ENCODE measurements at places on chromosomes 1 and 21. TPM values are rescaled to one million over a fixed set of nuclear protein-coding genes. Genes with fewer than 3 reads are reported as not detected.

The ASAP3 gene
- total RNA-seq: 109 TPM

The PRAMEF10 gene
- total RNA-seq: not detected

The UBAP2L gene
- total RNA-seq: 142 TPM

The NBPF10 gene
- total RNA-seq: 4.3 TPM

The GPR37L1 gene
- 33.3 TPM for total RNA-seq

The S100A9 gene
- total RNA-seq: 225 TPM

The TSTD1 gene
- 13.1 TPM for total RNA-seq

DNA sequence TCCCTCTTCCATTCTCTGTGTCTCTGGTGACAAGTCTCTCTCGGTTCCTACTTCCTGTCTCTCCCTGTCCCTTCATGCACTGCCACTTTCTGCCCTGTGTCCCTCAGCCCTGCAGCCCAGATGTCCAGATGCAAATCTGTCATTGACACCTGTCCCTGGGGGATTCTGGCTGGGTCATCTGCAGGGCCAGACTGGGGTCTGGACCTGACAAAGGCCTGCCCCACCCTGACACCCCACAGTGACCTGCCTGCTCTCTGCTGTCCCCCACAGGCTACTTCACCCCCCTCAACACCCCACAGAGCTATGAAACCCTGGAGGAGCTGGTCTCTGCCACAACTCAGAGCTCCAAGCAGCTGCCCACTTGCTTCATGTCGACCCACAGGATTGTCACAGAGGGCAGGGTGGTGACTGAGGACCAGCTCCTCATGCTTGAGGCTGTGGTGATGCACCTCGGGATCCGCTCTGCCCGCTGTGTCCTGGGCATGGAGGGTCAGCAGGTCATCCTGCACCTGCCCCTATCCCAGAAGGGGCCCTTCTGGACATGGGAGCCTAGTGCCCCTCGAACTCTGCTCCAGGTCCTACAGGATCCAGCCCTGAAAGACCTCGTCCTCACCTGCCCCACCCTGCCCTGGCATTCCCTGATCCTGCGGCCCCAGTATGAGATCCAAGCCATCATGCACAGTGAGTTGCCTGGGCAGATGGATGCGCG, 7.2 kb downstream of the THEMIS2 start:
- no peak for DNase-seq

- no peak for DNase-seq
Measured at GRCh38 chr1:176954242-176954641, 210.3 kb downstream of the ASTN1 start.

- DNase-seq: no peak
Measured at GRCh38 chr1:175193527-175193910, 943 bp upstream of the KIAA0040 start.

GRCh38 chr1:183783767-183784637, 20.9 kb upstream of the RGL1 start:
- peak; percentile 83 for DNase-seq

DNA sequence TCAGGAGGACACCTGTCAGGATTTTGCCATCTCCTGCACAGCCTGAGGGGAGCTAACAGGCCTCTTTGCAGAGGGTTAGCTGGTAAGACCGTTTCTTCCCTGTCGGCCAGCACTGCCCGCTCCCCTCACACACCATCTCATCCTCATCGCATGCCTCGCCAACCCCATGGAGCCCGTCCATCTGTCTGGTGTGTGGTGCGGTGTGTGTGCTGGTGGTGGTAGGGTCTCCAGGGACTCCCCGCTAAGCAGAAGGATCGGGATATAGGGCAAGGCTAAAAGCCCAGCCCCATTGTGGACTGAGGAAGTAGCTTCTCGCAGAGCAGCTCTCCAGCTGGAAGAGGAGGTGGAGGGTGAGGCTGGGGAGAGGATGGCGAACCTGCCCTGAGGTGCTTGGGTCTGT, 6.8 kb upstream of the SFN start:
- no peak for DNase-seq

DNA sequence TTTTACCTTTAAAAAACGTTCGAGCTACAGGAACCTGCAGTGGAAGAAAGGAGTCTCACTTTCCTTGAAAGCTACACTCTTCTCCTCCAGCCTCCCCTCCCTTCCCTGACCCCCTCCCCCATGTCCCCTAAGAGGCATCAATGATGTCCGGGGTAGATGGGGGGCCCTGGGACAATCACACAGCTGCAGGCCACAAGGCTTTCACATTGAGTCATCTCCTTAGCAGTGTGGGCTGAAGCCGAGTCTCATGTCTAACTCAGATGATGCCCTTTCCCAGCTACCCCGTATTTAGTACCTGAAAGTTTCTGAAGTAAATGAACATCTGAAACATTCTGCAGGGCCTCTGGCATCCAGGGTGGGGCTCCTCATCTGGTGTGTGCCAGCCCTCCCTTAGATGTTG, 6.3 kb upstream of the GPR25 start:
- no peak for DNase-seq

- no peak for DNase-seq
Measured at GRCh38 chr1:12406211-12407021, 176.6 kb downstream of the VPS13D start.

GRCh38 chr21:20971296-20971921, 26.8 kb upstream of the NCAM2 start:
- DNase-seq: peak; percentile 77

DNA sequence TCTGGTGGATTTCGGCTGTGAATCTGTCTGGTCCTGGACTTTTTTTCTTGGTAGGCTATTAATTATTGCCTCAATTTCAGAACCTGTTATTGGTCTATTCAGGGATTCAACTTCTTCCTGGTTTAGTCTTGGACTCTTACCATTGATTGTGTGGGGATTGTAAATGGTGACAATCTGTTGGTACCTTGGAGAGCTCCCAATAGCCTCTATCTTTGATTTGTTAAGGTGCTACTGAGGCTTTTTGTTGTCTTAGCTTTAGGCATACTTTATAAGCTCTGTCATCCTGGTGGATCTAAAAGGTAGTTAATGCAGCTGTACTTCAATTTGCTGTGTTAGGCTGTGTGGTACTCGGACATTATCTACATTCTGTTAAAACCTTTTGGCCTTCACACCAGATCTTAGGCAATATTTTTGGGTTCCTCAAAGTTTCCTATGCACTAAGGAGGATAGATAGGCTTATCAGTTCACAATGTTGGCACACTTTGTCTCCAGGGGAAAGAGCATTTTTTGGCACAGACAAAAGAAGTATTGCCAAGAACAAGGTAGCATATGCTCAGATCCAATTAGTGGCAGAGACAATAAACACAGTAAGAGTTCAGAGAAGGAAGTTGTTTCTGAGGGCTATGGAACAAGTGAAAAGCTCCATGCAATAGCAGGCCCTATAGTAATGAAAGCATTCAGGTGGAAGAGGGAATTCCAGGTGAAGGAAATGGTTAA, 230.4 kb downstream of the PDE4B start:
- no peak for DNase-seq

DNA sequence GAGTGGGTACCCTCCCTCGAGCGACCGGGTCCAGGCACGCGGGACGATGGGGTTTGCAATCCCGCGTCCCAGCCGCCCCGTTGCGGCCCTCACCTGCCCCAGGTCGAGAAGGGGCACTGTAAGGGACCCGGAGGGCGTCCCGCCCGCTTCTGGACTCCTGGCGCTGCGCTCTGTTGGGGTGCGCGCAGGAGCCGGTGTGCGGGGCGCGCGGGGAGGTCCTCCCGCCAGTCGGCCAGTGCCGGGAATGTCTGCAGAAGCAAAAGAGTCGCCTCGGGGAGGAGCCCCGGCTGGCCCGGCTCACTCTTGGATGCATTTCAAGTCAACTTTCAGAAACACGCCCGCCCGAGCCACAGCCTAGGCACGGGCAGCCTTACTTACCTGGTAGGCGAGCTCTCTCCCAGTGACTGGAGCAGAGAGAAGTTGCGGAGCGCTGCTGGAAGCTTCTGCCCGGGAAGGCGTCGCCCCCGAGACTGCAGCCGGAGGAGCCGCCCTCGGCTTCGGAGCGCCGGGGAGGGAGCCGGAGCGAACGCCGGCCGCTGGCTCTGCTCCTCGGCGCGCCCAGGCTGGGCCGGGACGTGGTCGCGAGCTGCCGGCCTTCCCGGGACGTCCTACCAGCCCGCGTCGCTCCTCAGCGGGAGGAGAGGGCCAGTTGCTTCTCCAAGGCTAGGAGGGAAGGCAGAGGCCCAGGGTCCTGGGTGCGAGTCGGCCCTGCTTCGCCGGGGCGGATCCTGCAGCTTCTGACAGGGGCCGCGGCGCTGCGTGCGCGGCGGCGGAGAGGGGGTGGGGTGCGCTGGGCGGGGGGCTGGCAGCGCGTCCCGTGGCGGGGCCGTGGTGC, at the start of gene LMX1A:
TSS of gene LMX1A (minus strand) at position 739 of the 835 bp plus-strand sequence. CDS start 1,156 bp downstream, outside the sequence.
- DNase-seq: peak; percentile 58

GRCh38 chr1:8424539-8425116, 106.7 kb downstream of the SLC45A1 start:
- DNase-seq: no peak

- no peak for DNase-seq
Measured at GRCh38 chr1:212752252-212752933, 39.2 kb downstream of the NSL1 start.

GRCh38 chr1:2788506-2789163, 12.9 kb downstream of the TTC34 start:
- peak; percentile 53 for DNase-seq

DNA sequence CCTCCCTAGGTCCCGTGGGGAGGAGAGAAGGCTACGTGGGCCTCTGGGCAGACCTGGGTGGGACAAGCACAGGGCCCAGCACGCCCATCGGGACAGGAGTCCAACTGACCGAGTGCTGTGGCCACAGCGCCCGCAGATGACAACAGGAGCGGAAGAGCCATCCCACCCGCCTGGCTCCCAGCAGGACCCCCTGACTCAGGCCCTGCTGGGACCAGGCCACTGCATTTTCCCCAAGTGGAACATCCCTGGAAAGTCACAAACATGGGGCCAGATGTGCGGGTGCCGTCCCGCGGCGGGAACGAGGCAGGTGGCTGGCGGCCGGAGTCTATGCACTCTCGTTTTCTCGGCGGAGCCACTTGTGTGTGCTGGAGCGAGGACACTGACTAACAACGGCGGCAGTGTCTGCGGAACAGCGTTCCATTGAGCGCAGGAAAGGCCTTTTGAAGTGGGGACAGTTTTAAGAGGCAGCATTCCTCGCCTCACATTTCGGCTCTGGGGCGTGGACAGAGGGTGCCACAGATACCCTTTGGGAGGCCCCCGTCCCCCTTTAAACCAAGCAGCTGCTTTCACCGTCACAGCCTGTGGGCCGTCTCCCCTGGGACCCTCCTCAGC, 93.7 kb upstream of the ARHGEF16 start:
- no peak for DNase-seq

DNA sequence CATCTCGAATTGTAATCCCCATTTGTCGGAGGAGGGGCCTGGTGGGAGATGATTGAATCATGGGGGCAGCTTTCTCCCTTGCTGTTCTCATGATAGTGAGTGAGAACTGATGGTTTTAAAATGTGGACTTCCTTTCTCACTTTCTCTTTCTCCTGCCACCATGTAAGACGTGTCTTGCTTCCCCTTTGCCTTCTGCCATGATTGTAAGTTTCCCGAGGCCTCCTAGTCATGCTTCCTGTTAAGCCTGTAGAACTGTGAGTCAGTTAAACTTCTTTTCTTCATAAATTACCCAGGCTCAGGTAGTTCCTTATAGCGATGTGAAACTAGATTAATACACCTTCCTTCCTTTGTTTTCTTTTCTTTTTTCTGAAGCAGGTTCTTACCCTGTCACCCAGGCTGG, 13.9 kb downstream of the DNAJC6 start:
- no peak for DNase-seq

DNA sequence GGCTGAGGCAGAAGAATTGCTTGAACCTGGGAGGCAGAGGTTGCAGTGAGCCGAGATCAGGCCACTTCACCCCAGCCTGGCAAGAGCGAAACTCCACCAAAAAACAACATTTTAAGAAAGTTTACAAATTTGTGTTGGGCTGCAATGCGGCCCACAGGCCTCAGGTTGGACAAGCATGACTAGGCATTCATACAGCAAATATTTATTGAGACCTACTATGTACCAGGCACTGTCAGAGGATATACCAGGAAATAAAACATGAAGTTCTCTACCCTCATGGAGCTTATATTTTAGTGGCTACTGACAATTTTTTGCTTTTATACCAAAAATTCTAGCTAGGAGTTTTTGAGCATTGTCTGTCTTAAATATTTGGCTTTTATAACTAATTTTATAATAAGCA, 23.7 kb downstream of the GNB1 start:
- DNase-seq: no peak

DNA sequence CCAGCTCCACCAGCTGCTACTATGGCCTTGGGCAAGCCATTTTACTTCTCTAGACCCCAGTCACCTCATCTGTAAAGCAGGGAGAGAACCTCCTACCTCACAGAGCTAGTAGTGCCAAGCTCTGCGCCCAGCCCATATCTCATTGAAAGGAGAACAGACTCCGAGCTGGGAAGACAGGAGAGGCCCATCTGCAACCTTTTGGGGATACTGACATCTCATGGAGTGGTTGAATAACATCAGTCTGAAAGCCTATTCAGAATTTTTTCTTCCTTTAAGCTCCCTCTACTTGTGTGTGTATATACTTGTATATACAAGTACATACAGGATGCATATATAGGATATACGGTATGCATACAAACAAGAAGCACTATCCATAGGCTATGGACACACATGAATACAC, 279.5 kb upstream of the POU3F1 start:
- DNase-seq: no peak

DNA sequence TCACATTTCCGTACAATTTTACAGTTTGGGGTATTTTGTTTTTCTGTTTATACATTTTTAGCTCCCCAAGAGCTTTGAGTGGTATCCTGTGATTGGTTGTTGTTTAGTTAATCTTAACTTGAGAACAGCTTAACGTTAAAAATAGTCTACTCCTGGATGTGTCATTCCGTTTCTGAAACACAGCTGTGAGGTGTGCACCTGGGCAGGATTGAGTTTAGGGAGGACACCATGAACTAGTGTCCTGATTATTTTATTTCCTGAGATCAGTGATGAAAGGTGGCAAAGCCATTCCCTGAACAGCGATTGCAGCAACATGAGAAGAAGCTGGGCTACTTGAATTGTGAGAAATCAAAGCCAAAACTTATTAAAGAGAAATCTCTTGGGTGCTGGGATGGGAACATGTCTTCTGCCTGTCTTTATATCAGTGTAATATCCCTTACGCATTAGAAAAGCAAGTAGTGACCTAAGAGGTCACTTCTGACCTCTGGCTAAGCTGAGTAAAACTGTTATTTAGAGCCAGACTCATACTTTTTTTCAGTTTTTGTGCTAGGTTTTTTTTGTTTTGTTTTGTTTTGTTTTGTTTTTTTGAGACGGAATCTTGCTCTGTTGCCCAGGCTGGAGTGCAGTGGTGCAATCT, 43.4 kb downstream of the ZBTB40 start:
- DNase-seq: no peak

DNA sequence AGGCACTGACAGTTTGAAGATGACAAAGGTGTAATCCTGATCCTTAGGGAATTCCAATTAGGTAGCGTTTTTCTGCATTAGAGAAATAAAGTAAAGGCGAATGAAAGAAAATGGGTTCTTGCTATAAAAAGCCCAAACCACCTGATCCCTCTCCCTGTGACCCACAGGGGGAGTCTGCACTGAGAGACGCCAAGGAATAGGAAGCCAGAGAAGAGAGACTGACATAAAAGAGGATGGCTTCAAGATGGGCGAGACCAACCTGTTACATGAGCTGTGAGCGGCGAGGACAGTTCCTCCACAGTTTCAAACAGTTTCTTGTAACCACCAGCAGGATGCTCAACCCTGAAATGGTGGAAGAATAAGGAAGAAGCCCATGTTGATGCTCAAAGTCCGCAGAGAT, 1.4 kb downstream of the RPE65 start:
- DNase-seq: no peak

GRCh38 chr1:54347955-54348699, 58.1 kb downstream of the SSBP3 start:
- no peak for DNase-seq
